ENCODE measurements at places on chromosomes 13 and 19.

DNA sequence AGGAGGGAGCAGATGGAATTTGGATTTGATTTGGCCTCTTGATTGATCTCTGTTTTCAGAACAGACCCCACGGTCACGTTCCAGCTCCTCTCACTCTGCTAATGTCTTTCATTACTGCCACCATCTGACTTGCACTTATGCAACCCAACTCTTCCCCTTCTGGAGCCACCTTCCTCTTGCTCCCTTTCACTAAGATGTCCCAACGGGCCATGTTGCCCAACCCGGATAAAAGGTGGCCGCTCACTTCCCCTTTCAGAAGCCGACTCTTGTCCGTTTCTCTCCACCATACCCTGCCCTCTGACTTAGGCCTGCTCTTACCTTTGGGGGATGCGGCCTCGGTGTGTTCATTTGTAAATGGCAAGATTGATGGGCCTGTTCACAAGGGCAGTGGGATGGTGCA lies 27.4 kb upstream of the CYP4F8 start:
- DNase-seq = no peak

GRCh38 chr19:42596391-42597072 lies 1.8 kb upstream of the CEACAM8 start:
- no peak for DNase-seq

GRCh38 chr13:49652355-49653305 lies 24.3 kb downstream of the ARL11 start:
- DNase-seq = no peak

DNA sequence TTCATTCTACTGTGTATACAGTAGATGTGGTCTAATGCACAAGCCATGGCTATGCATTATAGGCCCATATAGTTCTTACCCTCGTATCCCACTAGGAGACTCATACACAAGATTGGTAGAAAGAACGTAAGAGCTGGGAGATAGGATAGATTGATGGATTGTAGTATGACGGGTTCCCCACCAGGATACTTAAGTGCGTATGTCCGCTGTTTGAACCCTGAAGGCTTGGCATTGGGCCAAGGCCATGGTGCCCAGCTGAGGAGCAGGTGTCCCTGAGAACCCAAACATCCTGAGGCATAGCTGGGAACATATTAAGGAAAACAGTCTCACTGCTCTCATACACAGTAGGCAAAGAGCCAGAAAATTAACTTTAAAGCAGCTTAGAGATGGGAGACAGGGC lies 617.5 kb upstream of the KLF12 start:
- no peak for DNase-seq

DNA sequence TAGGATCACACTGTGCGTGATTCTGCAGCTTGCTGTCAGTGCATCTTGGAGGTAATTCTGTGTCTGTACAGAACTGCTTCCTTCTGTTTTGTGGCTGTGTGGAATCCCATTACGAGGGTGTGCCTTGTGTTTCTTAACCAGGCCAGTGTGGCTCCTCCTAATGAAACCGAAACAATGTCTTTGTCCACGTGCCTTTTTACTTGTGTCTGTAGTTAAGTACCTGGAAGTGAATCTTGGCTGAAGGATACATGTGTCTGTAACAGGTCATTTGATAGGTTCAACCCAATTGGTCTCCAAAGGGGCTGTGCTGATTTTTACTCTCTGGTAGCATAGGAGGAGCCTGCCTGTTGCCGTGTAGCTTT lies 13.1 kb downstream of the NOP53 start:
- no peak for DNase-seq

DNA sequence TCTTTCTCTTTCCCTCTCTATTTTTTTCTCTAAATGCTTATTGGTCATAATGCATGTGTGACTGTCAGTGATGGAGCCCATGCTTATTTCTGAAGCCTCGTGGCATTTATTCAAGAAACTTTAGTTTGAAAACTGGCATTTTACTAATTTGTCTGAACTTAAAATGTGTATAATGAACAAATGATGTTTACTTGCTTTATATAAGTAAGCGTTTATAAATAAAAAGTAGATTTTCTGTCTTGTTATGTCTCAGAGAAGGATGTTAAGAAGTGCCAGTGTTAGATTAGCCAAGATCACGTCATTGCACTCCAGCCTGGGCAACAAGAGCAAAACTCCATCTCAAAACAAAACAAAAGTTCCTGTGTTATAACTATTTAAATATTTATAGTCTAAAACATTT lies 1568.1 kb downstream of the EFNB2 start:
- DNase-seq = no peak

- DNase-seq = no peak
Measured at GRCh38 chr13:43166644-43167457, 143.5 kb downstream of the DNAJC15 start.

- DNase-seq = peak; percentile 95
Measured at GRCh38 chr19:41859618-41860418, at the start of gene RPS19. TSS of gene RPS19 (plus strand) at chr19:41860255. CDS start at chr19:41860775, 520 bp downstream.

- no peak for DNase-seq
Measured at GRCh38 chr13:65529541-65529940, 1700.6 kb downstream of the PCDH9 start.

- no peak for DNase-seq
Measured at GRCh38 chr13:110698689-110699088, 7.2 kb downstream of the CARS2 start.

- peak; percentile 76 for DNase-seq
Measured at GRCh38 chr19:38736413-38737280, 7.6 kb downstream of the CAPN12 start.

GRCh38 chr13:82879921-82880320 lies 1002.4 kb downstream of the SLITRK1 start:
- DNase-seq = no peak

- no peak for DNase-seq
Measured at GRCh38 chr19:44753626-44753931, 5.1 kb downstream of the BCL3 start.

GRCh38 chr13:40923867-40924266 lies 95.2 kb downstream of the ELF1 start:
- no peak for DNase-seq

- no peak for DNase-seq
Measured at GRCh38 chr13:109090796-109091195, 461.4 kb downstream of the MYO16 start.

- DNase-seq = no peak
Measured at GRCh38 chr19:3577723-3578344, 5.1 kb downstream of the HMG20B start.

GRCh38 chr19:1513499-1514294 lies 878 bp upstream of the ADAMTSL5 start:
- no peak for DNase-seq

DNA sequence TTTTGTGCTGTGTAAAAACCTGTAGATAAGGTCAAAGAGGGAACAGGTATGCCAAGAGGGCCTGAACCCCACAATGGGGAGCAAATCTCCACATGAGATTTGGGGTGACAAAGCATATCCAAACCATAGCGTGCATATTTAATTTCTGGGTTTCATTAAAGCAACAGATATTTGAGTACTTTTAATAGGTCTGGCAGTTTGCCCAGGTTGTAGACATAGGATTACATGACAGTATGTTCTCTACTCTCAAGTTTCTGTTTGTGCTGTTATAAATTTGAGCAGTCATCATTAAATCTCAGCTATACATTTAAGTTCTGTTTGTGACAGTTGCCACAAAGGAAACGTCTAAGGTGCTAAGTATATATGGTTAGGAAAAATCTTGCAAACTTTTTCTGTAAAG lies 236.4 kb downstream of the ATP8A2 start:
- no peak for DNase-seq

Measured in RWPE2 (cell line).